ENCODE measurements at places on chromosomes 2 and 18.

GRCh38 chr2:65311049-65311448 is 83.4 kb downstream of the ACTR2 start:
- H3K27ac ChIP-seq = no peak overlapping the region
- no peak for DNase-seq
- H3K27me3 ChIP-seq = no peaks in the 10 kb centered on the region
- H3K4me1 ChIP-seq = no peaks in the 10 kb centered on the region

GRCh38 chr2:41040782-41041520 is 589.1 kb upstream of the SLC8A1 start:
- no peaks in the 10 kb centered on the region for H3K27me3 ChIP-seq
- peak; percentile 8 for DNase-seq
- H3K4me3 ChIP-seq = no peak overlapping the region
- H3K4me1 ChIP-seq = no peaks in the 10 kb centered on the region
- no peaks in the 10 kb centered on the region for H3K36me3 ChIP-seq

DNA sequence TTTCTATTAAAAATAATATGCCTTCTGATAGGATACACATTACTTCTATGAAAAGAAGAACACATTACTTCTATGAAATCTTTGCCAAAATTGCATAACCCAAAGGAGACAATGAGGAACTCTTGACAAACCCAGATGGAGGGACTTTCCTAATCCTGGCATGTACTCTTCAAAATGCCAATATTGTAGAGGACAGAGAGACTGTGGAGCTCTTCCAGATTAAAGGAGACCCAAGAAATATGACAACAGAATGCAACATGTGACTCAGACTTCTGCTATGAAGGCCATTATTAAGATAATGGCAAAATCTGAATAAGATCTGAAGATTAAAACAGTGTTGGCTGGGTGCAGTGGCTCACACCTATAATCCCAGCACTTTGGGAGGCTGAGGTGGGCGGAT is 22.2 kb downstream of the SOWAHC start:
- H3K27me3 ChIP-seq = no peaks in the 10 kb centered on the region
- H3K4me1 ChIP-seq = no peaks in the 10 kb centered on the region
- H3K4me3 ChIP-seq = no peak overlapping the region
- DNase-seq = no peak

- no peaks in the 10 kb centered on the region for H3K27me3 ChIP-seq
- no peak overlapping the region for H3K27ac ChIP-seq
- H3K4me3 ChIP-seq = no peak overlapping the region
- peak; percentile 73 for DNase-seq
- H3K4me1 ChIP-seq = no peaks in the 10 kb centered on the region
Observed at GRCh38 chr2:16773080-16773713, 107.6 kb upstream of the CYRIA start.

DNA sequence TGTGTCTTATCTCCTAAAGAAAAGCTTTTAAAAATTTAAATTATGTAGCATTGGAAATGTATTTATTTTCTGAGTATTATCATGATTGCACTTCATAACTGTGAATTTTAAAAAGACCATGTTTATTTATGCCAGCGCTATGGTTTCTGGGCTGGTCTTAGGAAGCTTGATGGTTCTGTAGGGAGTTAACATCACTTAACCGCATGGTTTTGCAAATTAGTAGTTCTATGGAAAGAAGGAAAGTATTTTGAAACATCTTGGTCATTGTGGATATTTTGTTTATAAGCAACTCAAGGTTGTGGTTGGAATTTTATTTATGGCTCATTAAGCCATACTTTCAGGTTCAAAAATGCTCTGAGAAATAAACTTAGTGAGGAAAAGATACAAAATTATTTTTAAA is 549.4 kb downstream of the STK39 start:
- peaks cover 2% of the 10 kb centered on the region for H3K4me1 ChIP-seq
- H3K36me3 ChIP-seq = no peaks in the 10 kb centered on the region
- no peak overlapping the region for H3K4me3 ChIP-seq
- H3K27ac ChIP-seq = no peak overlapping the region
- H3K27me3 ChIP-seq = no peaks in the 10 kb centered on the region

DNA sequence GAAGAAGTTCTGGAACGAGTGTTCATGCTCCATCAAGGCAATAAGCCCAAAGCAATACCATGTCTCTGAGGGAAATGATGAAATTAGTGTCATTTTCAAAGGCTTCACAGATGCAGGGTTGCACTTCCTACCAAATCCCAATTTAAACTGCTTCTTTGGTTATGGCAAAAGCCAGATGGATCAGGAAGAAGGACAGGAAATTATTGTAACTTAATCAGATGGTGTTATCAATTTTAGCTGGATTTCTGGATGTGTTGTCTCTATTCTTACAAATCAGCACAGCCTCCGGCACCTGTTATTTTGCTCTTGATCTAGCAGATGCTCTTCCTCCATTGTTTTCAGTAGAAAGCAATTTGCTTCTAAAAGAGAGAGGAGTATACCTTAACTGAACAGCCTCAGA is 693.4 kb downstream of the SOCS6 start:
- H3K36me3 ChIP-seq = no peaks in the 10 kb centered on the region
- no peak for DNase-seq
- H3K27me3 ChIP-seq = no peaks in the 10 kb centered on the region
- H3K4me3 ChIP-seq = no peak overlapping the region
- H3K4me1 ChIP-seq = no peaks in the 10 kb centered on the region

- H3K4me3 ChIP-seq = no peak overlapping the region
- H3K4me1 ChIP-seq = no peaks in the 10 kb centered on the region
- no peak for DNase-seq
- H3K36me3 ChIP-seq = peaks cover 2% of the 10 kb centered on the region
- H3K27me3 ChIP-seq = no peaks in the 10 kb centered on the region
- no peak overlapping the region for H3K27ac ChIP-seq
Observed at GRCh38 chr2:230823264-230823964, 41.3 kb upstream of the ITM2C start.

GRCh38 chr2:30255026-30255425 is 23.7 kb downstream of the LBH start:
- no peaks in the 10 kb centered on the region for H3K27me3 ChIP-seq
- H3K4me1 ChIP-seq = peaks cover 7% of the 10 kb centered on the region
- no peak for DNase-seq
- no peak overlapping the region for H3K4me3 ChIP-seq

GRCh38 chr2:38095996-38096861 is 20.3 kb upstream of the CYP1B1 start:
- H3K27me3 ChIP-seq = no peaks in the 10 kb centered on the region
- peak; percentile 97 for DNase-seq

GRCh38 chr2:152369176-152369860 is 34.3 kb downstream of the FMNL2 start:
- no peak overlapping the region for H3K4me3 ChIP-seq
- peak; percentile 45 for DNase-seq

GRCh38 chr2:69210385-69210784 is 176.6 kb downstream of the GFPT1 start:
- H3K4me3 ChIP-seq = no peak overlapping the region
- H3K4me1 ChIP-seq = peaks cover 5% of the 10 kb centered on the region
- no peaks in the 10 kb centered on the region for H3K36me3 ChIP-seq
- no peak overlapping the region for H3K27ac ChIP-seq
- no peak for DNase-seq
- H3K27me3 ChIP-seq = no peaks in the 10 kb centered on the region

- DNase-seq = no peak
- no peaks in the 10 kb centered on the region for H3K4me1 ChIP-seq
- no peak overlapping the region for H3K27ac ChIP-seq
- H3K4me3 ChIP-seq = no peak overlapping the region
- H3K36me3 ChIP-seq = no peaks in the 10 kb centered on the region
- H3K27me3 ChIP-seq = no peaks in the 10 kb centered on the region
Observed at GRCh38 chr2:7963787-7964186, 718.1 kb upstream of the ID2 start.
